ENCODE measurements at places on chromosomes 3 and 15.

GRCh38 chr3:174363256-174363655, 495.9 kb upstream of the NAALADL2 start:
- no peak for DNase-seq

DNA sequence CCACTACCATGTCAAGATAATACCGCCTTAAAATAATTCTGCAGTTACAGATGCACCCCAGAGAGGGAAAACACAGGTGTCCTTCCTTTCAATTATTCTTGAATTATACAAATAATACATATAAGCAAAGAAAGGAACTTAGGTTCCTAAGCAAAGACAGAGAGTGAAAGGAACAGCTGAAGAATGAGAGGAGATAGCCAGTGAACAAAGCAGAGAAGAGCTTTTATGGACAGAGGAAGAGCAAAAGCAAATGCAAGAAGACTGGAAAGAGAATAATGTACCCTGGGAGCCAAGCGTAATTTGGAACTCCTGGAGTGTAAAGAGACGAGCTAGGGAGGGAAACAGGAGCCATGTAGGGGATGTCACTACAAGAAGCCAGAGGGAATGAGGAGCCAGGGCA, 21.7 kb downstream of the GPR176 start:
- no peak for DNase-seq

- no peak for DNase-seq
Observed at GRCh38 chr3:29940759-29941323, 660.0 kb downstream of the RBMS3 start.

- DNase-seq: no peak
Observed at GRCh38 chr3:126083511-126083912, 412 bp downstream of the SLC41A3 start.

- DNase-seq: no peak
Observed at GRCh38 chr3:149965278-149965677, 5.4 kb downstream of the PFN2 start.

DNA sequence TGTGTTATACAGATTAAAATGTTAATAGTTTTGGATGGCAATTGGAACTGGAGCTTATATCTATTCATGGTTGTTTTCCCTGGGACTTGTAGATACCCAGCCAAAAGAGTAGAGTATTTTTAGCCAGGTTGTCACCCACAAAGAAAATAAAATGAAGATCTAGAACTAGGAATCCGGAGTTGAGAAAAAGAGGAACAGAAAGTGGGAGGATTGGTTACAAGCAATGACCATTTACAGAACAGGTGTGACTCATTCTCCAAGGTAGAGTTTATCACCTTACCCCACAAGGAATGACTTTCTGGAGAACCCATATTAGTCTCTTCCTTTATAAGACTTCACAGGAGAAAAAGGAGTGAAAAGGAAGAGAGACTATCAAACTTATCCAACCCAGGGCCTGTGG, 99.8 kb downstream of the TMEM108 start:
- DNase-seq: no peak

DNA sequence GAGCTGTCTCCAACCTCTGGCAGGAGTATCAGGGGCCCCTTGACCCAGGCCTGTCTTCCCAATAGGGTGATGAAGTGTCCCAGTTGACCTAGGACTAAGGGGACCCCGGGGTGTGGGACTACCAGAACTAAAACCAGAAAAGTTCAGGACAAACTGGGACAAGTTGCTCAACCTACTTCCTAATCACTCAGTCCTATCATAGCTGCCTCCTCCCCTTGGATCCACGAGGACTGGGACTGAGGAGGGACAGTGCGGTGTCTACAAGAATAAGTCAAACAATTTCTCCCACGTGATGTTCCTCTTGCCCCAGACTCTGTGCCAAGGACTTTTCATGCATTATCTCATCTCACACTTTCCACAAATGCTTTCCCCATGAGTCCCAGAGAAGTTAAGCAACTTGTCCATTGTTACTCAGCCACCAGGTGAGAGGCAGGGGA, 49.4 kb upstream of the SLCO2A1 start:
- no peak for DNase-seq

GRCh38 chr3:102449341-102449740, 14.5 kb downstream of the ZPLD1 start:
- DNase-seq: no peak

DNA sequence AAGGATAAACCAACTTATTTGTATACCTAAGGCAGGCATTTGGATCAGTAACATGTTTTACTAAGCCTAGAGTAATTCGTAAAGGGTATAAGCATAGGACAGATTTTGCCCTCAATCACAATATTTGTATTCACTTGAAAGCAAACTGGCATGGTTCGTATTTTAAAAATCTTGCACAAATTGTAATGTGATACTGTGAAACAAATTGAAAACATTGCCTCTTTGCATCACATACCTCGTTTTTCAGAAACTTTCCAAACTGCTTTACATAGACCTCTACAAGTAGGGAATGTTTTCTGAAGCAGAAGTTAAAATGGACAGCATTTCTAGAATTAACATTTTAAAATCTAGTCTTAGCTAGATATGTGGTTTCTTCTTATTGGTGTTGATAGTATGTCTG, 11.6 kb downstream of the KBTBD8 start:
- no peak for DNase-seq

DNA sequence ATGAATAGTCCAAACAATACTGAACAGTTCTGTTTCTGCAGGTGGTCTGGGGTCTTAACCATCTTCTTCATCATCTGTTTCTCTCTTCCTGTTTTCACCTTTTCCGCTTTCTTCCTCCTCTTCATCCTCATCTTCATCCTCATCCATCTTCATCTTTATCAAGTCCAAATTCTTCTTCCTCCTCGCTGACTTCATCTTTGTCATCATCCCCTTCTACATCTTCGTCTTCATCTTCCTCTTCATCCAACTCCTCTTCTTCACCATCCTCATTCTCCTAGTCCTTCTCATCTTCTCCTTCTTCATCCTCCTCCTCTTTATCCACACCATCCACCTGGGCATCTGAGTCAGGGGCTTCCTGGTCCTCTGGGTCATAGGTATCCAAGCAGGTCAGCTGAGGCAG, 16.5 kb upstream of the CFAP161 start:
- no peak for DNase-seq

GRCh38 chr15:92877416-92877815, 22.7 kb upstream of the CHD2 start:
- DNase-seq: no peak

DNA sequence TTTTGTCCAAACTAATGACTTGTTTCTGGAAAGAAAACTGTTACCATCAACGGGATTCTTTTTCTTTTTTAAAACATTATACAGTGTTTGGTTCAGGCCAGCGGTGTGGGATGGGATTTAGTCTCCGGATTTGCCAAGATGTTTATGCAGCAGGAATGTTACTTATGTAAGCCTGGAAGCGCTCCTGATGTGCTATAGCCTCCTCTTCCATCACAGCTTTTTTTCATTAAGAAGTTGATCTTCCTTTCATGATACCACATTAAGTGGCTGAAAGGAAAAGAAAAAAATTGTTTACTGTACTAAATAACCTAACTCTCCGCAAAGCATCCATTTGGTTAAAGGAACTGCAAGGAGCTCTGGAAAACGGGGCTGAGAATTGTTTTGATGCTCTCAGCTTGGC, 120.5 kb upstream of the ALDH1A3 start:
- DNase-seq: no peak

DNA sequence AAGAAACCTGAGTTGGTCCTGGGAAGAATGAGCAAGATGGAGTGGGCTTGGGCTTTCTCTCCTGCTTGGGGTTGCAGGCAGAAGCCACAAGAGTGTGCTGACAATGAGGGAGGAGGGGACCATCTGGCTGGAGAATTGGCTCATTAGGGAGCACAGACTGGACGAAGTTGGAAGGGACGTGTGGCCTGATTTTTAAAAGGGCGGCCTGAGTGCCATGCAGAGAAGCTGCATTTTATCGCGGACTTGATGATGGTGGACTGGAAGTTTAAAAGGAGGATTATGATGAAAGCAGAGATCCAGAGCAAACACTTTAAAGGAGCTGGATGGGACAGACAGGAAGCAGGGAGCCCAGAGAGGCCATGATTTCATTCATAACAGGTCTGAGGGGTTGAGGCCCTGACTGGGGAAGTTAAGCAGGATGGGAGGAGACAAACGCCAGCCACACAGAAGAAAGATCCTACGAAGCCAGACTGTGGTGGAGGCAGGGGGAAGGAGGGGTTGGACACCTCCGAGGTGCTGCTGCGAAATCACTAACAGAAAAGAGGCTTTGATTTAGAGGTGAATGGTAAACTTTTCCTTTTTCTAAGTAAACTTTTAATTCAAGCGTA, 23.6 kb downstream of the TLNRD1 start:
- peak; percentile 26 for DNase-seq

GRCh38 chr15:75327491-75327890, 8.4 kb upstream of the COMMD4 start:
- DNase-seq: no peak

DNA sequence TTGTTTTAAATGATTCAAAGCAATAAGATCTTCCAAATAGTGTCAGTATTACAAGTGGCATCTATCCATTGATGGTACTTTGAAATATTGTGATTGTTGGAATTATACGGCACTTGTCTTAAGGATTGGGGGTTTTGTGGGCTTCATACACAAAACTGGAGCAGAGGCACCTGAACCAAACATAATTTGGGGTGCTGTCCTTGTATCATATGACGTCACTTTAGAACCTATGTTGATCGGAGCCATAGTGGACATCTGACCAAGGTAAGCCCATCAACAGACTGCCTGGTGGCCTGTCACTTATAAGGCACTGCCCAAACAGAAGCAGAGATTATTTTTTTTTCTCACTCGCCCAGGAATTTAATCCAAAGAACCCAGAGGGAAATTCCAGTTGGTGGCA, 2.9 kb upstream of the LRRC58 start:
- no peak for DNase-seq

DNA sequence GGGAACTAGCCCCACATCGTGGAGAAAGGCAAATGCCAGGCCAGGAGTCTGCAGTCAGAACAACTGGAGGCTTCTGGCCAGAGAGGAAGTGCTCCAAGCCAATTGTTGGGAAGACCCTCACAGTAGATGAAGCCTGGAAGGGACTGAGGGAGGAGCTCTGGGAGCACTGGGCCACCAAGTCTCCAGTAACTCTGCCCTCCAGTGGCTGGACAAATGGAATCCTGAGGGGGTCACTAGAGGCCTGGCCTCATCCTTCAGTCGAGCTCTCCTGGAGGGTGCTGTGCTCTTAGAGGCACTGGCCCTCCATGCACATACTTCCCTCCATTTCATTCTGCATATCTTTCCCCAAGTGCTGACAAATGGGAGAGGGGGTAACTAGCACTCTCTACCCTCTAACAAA, 103.0 kb downstream of the MYLK start:
- no peak for DNase-seq

DNA sequence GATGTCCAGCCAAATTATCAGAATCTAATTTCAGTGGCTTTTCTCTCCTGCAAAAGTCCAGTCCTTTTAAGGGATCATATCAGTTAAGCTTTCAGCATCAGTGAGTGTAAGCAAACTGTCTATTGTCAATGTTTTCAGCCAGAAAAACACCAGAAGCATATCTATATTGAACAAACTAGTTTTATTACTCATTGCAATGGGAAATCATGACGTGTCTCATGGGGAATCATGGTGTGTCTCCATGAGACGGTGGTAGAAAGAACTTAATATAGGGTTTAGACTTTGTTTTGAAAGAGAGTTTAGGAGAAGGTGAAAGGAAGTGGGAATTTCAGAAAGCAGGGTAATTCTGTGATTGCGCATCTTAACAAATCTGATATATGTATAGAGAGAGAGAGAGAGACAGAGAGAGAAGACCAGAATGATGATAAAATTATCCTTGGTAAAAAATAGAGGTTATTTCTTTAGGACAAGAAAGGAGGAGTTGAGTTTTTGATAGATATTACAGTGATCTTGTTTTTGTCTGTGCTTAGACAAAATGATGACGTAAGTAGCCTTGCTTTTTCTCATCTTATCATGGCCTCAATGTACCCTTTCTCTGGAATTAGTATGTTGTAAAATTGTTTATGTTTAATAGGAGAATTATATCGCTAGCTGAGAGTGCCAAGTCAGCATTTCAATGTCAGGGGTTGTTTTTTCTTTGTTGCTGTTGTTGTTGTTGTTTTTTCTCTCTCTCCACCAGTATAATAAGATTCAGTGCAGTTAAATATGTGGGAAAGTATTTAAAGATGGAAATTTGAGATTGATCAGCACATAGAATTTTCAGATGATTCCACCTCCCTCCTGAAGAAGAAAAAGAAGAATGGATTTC, 129.9 kb upstream of the OSTN start:
- no peak for DNase-seq

- no peak for DNase-seq
Observed at GRCh38 chr15:60096157-60096556, 92.0 kb downstream of the FOXB1 start.

DNA sequence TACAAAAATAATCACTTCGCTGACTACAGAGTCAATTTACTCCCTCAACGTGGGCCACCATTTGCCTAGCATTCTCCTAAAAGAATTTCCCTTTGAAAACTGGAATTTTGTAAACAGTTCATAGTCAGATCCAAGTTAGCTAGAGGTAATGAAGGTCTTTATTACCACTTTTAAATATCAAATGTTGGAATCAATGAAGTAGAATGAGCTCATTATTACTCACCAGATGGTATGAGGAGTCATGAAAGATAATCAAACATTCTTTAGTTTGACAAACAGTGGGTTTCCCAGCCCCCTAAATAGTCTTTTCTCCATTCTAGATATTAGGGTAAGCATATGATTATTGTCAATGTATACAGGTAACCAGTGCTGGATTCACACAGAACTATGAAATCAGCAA, 455.7 kb upstream of the THBS1 start:
- DNase-seq: no peak

DNA sequence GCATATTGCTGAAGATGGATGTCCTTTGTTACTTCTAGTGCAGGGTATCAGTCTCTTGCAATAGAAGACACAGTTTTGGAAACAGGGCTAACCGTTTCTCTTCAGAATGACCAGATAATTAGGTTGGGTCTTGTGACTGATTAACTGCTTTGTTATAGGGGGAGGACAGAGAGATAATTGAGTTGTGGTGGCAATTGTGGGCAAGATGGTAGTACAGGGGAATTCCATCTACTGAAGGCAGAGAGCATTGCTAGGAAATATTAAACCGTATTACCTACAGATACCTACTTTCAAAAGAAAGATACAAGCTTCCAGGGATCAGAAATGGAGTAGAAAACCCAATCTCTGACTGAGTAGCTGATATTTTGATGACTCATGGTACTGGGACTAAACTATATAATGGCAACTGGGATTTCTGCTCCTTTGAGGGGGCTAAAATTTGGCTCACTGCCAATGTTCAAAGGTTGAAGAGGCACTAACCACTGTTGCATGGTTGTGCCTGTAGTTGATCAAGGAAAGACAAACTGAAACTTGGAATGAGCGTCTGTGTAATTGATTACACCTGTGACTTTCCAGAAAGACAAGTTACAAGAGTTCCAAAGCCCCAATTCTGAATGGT, 4.2 kb downstream of the PRR23B start:
- no peak for DNase-seq

GRCh38 chr3:129347458-129347845, 68.8 kb downstream of the HMCES start:
- DNase-seq: no peak

GRCh38 chr15:70569091-70569713, 194.2 kb downstream of the UACA start:
- no peak for DNase-seq

GRCh38 chr3:191283400-191283799, 45.8 kb upstream of the CCDC50 start:
- no peak for DNase-seq

GRCh38 chr3:123329636-123330340, 119.1 kb downstream of the ADCY5 start:
- DNase-seq: no peak
